ENCODE measurements at places on chromosomes 5 and 9.

DNA sequence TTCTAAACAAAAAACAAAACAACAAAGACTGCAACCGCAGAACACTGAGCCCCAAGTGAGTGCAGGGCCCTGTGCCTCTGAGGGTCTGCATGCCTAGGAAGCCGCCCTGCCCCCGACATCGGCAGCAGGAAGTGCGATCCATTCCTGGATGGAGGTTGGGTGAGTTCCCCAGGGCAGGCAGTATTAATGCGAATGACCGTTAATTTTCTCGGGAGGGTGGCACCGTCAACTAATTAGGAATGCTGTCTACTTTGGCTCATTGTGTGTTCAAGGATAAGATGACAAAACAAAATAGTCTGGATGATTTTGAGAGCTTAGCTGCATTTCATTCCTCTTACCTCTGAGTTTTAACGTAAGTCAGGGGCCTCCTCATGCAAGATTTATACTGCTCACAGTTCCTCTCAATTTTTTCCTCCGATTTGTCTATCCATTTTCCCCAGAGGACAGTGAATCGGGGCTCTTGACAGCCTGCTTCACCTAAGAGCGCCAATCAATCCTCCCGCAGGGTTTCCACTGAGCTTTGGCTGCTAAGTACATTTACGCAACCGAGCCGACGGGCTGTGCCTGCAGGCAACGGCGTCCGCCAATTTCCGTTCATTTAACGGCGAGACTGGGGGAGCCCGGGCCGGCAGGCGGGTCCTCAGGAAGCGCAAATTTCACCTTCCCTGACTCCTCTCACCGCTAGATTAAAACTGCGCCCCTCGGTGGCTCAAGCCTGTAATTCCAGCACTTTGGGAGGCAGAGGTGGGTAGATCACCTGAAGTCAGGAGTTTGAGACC is 2.9 kb upstream of the NXNL2 start:
- DNase-seq = no peak

DNA sequence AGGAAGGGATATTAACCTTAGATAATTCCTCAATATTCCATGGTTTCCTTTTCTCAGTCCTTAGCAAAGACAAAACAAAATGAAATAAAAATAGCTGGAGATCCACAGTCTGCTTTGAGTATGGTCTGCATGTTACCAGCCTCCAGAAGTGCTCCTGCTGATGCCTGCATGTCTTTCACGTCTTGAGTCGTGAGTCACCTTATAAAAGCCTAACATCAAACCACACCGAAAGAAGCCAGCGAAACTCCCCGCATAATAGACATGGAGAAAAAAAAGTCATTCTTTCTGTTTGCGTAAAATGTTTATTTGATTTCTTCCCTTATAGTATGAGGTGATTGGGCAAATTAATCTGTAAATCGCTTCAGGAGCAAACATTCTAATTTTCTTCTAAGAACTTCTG is 380.5 kb downstream of the SLCO4C1 start:
- DNase-seq = no peak

DNA sequence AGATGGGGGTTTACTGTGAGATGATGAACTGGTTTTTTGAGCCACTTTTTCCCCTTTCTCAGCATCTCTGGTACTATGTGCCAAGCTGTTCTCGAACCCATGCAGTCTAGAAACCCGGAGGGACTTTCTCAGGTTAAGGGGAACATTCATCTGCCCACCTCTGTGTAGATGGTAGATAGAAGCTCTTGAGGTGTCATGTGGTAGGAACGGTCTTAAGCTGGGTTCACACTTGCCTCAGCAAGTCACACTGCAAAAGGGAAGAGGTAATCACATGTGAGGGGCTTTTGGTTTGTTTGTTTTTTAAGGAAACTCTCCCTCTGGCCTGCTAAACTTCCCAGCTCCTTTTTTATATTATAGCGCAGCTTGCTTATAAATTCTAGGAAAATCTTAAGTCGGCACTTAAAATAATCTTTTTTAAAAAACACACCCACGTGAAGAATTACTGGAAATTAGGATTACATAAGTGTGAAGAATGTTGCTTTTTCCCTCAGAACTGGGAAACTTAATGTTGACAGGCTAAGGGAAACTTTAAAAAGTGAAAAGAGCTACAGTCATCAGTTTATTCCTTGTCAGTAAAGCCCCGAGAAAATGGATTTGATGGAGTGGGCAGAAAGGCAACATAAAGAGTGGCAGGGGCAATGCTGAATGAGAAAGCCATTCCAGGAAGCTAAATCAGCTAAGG is 430.3 kb downstream of the ARHGEF28 start:
- DNase-seq = no peak

DNA sequence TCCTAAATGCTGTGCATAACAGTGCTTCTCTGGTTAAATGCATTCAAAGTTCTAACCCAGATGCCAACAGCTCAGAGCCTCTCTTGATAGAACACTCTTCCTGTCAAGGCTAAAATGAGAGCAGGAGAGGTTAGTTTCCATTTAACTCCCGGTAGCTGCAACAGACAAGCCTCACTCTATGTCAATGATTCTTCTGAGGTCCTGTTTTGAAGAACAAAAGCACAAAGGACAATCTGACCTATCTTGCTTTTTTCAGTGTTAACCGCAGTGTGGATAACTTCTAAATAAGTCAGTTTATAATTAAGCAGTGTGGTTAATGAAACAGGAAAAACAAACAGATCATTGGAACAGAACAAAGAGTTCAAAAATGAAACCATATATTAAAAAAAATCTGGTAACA is 80.7 kb downstream of the ANKRD55 start:
- no peak for DNase-seq
